ENCODE measurements at places on chromosomes 13 and 19.
A peak's percentile ranks its signal among the peaks of the same experiment; 100 is the strongest.

- DNase-seq: no peak
These were observed 77.3 kb upstream of the KL start for GRCh38 chr13:32938907-32939306.

- peak; percentile 69 for DNase-seq
These were observed 13.2 kb downstream of the NCAN start for GRCh38 chr19:19224852-19225494.

DNA sequence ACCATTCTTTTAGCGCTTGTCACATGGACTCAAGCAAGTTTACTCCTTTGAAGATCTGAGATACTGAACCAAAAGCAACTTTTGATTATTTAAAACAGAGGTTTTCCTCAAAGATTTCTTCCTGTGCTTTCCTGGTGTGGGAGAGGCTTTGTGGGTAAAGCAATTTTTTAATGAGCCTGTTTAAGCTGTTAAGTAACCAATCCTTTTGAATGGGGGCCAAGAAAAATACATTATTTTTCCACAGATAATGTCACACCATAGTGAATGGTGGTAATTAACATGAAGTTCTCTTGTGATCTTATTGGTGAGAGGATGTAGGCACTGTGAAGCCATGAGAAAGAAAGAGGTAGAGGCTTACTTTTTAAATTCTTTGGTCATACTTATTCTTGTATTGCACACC lies 55.8 kb upstream of the OBI1 start:
- no peak for DNase-seq

DNA sequence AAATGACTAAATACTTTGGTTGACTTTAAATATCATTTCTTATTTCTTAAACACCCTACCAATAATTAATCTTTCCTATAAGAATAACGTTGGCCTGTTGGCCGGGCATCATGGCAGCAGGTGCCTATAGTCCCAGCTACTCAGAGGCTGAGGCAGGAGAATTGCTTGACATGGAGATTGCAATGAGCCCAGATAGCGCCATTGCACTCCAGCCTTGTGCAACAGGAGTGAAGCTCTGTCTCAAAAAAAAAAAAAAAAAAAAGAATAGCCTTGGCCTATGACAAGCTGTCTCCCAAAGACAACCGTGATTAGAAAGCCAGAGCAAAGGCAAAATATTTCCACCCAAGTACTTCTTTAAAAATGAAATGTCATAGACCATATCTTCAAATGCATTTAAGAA lies 24.5 kb upstream of the KCTD4 start:
- DNase-seq: no peak

DNA sequence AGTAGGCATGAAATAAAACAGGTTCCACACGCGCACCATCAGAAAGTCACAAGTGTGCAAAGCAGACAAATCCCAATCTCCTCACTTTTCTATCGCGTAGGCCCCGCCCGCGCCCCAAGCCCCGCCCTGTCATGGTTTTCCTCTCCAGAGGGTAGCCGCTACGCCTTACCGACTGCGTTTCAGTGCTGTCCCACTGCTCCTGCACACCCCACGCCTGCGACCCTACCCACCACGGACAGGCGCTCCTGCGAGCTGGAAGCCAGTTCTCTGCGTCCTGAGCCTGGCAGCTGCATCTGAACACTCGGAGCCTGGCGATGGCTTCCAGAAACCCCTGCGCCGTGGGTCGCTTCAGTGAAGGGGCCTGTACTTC lies 379 bp upstream of the ZNF470 start:
- no peak for DNase-seq

DNA sequence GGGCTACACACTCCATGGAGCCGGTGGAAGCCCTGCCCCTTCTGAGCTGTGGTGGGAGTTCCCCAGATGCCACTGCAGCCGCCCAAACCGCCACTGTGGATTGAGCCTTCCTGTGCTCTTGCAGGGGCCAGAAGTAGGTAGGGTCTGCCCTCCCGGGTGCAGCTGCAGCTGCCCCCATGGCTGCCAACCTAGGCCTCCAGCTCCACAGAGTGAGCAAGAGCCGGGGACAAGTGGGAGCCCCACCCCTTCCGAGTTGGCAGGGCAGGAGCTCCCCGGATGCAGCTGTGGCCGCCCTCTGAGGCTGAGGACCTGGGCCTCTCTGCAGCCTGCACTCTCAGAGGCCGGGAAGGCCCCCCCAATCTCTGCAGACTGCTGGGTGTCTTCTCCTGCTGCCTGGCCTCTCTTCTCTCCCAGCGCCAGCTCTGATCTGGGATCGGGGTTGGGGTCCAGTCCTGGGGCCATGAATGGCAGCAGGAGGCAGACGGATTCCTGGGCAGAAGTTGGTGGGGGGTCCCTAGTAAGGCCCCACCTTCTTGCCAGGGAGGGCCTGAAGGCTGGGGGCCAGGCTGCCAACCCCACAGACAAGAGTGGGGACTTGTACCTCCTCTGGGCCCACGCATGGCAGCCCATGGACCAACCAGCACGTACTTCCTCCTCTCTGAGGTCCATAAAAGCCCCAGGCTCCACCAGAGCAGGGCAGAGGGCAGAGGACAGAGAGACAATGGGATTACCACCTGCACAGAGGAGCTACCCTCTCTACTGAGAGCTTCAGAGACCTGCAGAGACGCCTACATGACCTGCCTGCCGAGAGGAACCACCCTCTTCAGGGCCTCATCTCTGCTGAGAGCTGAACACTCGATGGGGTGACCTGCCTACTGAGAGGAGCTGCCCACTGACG lies 28.9 kb downstream of the AP2S1 start:
- DNase-seq: peak; percentile 64

GRCh38 chr19:13942023-13942684 lies 3.9 kb upstream of the PODNL1 start:
- no peak for DNase-seq

DNA sequence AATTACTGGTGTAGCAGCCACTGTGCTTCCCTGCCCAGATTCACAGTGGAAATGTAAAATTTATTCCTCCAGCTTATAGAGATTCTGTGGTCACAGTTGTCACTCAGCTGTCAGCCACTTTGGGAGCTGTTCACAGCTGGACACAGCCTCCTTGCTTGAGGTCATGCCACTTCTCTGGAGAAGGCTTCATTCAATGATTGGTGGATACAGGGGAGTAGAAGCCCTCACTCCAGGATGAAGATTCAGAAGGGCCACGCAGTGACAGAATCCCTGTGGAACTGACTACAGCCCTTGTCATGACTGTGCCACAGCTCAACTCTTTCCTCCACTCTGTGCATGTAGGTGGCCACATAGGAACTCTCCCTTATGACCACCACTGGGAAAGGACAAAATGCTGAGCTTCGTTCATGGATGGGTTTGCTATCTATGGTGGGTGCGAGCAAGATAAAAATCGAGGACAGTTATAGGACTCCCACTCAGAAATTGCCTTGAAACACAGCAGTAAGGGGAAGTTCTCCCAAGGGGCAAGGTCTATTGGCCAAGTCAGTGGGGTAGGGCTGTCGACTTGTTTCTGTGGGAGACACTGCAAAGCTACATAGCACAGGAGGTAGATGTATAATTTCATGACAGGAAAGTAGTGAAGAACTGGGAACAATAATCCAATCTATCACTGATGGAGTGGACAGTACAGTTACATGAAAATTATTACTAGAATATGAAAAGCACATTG lies 98.7 kb downstream of the CCNA1 start:
- DNase-seq: no peak

GRCh38 chr13:100234524-100235136 lies 145.7 kb downstream of the PCCA start:
- DNase-seq: no peak

DNA sequence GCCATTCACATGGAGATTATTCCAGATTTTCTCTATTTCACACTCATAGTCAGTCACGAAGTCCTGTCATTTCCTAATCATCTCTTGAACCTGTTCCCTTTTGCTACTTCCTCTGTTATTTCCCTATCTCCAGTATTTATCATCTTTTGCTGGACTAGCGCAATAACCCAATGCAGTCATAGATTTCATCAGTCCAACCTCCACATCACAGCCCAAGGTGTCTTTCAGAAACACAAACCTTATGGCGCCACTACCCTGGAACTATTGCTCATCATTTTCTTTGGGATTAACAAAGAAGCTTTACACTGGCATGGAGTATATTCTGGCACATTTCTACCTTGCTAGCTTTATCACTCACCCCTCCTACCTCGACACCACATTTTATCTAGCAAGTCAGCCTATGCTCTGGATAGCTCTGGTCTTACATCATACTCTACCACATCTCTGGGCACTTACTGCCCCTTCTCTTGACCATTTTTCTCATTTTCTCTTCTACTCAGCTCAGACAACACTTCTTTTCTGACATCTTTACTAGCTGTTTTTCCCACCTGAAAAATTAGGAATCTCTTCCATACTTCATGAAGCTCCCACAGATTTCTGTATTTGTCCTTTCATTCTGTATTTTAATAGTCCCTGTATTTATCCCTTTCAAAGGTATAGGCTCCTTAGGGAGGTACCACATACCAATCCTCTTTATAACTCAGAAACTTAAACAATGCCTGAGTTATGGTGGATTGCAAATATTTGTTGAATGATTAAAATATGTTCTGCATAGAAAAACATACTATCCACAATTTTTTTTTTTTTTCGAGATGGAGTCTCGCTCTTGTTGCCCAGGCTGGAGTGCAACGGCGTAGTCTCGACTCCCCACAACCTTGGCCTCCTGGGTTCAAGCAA lies 534.7 kb downstream of the KLF12 start:
- DNase-seq: no peak

- no peak for DNase-seq
These were observed 136.1 kb upstream of the IRS2 start for GRCh38 chr13:109922518-109922917.

- no peak for DNase-seq
These were observed 983 bp downstream of the ITM2B start for GRCh38 chr13:48233889-48234488.

DNA sequence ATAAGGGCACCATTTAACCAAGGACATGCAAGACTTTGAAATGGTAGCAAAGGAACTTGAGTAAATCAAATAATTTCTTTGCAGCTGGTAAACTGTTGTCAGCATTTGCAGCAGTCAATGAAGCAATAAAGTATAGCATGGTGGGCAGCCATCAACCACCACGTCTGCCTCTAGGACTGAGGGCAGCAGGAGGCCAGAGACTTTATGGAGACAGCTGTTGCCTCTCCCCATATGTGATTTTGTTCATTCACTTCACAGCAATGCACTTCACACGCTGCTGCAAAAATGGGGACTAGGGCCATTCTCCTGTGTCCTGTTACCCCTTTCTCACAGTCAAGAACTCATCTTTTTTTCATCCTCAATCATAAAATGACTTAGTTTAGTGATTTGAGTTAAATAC lies 51.3 kb upstream of the PCDH9 start:
- DNase-seq: no peak

DNA sequence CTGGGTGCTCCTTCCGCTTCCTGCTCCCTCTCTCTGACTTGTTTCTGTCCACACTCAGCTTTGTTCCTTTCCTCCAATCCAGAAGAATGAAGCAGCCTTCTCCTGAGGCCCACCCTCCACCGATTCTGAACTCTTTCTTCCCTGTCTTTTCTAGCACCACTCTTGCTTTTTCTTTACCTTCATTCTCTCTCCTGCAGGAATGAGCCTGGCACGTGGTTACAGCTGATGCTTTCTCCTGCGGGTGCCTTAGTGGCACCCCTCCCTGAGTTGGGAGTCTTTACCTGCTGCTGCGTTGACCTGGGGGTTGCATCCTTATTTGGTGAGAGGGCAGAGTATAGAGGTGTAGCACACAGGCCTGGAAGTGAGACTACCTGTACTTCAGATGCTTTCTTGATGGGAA lies 6.2 kb downstream of the UBAC2 start:
- DNase-seq: no peak

DNA sequence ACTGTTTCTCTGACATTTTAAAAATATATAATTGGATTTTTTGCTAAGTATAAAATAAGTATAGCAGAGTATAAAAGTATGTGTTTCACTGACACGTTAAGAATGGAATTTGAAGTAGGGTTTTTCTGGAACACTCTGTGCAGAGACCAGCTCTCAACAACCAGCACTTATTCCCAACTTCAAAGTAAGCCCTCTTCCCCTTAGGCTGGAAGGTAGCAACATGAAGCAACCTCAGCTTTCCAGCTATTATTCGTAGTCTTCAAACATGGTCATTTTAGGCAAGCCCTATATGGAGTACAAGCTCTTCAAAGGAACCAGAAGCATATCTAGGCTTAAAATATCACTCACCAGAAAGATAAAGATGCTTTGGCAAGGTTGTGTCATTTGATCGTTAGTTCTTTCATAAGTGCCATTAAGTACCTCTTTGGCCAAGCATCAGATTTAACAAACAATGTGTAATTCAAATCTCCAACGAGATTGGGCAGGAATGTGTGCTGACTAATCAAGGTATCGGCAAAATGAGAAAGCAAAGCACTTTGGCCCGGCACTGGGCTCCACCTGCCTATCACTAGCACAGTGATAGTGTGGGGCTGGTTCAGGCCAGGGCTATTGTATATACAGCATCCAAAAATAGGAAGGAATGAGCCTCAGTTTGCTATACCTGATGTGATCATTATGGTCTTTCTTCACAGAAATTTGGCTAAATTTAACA lies 95.9 kb upstream of the FREM2 start:
- DNase-seq: no peak

DNA sequence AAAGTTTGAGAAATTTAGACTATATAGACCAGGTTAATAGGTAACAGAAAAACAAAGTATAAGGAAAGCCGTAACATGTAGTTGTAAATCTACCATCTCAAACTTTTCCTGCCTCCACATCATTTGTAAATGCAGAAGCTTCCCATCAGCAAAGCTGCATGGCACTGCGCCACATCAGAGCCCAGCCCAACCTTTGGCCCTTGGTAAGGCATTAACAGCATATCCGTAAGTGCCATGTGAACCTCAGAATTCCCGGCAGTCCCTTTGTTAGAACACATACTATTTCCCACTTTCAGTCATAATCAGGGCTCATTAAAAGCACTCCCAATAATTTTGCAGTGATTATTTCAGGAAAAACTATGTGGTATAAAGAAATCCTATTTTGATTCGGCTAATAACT lies 51.6 kb downstream of the MPHOSPH8 start:
- DNase-seq: no peak
